Epithelial cell of prostate (primary cell): ENCODE measurements at places on chromosomes 4 and X.
A peak's percentile ranks its signal among the peaks of the same experiment; 100 is the strongest.

DNA sequence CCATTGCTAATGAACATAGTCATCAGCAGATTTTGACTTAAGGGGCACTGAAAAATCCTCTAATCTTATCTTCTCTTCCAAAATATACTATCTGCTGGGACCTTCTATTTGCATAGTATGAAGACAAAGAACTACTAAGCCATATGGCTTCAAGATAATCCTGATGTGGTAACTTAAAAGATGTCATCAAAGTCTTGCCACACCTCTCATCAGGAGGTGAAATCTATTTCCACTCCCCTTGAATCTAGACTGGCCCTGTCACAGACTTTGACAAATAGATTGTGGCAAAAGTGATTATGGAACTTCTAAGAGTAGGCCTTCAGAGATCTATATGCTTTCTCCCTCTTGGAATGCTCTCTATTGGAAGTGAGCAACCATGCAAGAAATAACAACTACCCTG, 27.3 kb upstream of the TET2 start:
- no peak for DNase-seq

DNA sequence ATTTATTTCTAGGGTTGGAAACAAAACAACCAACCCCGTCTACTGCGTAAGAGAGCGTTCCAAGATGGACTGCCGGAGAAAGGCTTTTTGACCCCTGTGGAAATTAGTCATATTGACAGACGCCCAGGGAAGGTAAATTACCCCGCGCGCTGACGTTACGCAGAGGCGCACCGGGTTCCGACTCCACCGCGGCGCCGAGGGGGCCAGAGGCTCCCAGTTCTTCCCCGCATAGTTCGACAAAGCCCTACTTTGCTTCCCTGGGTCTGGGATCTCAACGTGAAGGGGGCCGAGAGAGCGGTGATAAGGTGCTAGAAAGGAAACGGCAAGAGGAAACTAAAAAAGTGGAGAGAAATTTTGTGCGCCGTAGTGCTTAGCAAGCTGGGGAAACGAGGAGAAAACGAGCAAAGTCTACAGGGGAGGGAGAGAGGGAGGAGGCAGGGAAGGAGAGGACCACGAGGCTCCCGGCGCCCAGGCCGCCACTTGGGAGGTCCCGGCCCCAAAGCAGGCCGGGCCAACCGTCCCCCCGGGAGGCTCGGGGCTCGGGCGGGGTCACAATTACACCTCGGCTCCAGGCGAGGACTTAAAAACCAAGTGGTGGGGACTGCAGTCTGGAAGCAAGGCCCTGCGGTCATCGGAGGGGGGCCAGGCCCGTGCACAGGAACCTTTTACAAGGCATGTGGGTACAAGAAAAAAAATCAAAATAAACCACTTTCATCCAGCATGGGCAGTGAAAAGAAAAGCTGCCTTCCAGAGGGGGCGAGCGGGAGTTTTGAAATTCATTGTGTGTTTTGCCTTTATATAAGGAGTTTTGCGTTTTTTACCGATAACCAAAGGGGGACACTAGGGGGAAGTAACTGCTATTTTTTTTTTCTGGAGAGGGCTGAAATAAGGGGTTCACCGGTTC, 13.2 kb downstream of the HAND2 start:
- DNase-seq: no peak

- DNase-seq: no peak
These were observed 331.8 kb downstream of the DKK2 start for GRCh38 chr4:106704253-106704870.

DNA sequence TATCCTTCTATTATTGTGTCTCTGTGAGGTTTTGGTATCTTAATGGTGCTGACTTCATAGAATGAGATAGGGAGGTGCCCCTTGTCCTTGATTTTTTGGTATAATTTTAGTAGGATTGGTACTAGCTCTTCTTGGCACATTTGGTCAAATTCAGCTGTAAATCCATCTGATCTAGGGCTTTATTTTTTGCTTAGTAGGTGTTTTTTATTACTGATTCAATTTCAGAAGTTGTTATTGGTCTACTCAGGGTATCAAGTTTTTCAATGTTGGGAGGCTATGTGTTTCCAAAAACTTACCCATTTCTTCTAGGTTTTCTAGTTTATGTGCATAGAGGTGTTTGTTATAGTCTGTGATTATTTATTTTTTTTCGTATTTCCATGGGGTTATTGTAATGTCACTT, 103.3 kb downstream of the SH3BGRL start:
- DNase-seq: no peak

DNA sequence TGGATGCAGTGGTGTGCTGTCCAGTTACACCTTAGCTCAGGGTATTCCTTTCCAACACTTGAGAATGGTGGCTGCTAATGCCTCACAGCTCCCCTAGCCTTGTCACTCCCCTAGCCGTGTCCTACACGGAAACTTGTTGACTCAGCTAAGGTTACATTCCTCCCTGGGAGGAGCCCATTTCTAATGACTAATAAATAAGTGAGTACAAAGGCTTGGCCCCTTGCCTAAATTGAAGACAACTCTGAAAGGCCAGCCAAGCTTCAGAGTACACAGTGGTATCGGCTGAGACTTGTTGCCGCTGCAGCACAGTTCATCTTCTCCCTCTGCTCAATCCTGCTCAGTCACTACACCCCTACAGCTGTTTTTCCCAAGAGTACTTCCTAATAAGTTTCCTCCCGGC, 21.2 kb upstream of the SLC25A31 start:
- DNase-seq: peak; percentile 96

DNA sequence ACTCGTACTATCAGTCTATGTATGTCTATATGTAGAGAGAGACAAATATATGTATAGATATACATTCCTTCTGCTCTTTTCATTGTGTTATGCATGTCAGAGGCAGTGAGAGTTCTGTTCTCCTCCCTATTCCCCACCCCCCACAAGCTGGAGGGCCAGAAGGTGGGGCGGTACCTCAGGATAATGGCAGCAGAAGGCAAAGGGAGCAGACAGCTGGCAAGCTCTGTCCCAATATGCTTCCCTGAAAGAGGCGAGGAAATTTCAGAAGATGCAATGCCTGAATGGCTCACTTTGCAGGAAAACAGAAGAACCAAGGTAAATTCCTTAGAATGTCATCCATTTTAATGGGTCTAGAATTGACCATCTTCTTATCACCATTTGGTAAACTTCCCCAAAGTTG, 114.4 kb downstream of the NAA11 start:
- no peak for DNase-seq

GRCh38 chrX:9447906-9448305, 17.0 kb upstream of the TBL1X start:
- no peak for DNase-seq

- no peak for DNase-seq
These were observed 180.1 kb downstream of the DHX15 start for GRCh38 chr4:24404281-24404680.

GRCh38 chrX:106999002-106999975, 723 bp downstream of the MORC4 start:
- DNase-seq: no peak

DNA sequence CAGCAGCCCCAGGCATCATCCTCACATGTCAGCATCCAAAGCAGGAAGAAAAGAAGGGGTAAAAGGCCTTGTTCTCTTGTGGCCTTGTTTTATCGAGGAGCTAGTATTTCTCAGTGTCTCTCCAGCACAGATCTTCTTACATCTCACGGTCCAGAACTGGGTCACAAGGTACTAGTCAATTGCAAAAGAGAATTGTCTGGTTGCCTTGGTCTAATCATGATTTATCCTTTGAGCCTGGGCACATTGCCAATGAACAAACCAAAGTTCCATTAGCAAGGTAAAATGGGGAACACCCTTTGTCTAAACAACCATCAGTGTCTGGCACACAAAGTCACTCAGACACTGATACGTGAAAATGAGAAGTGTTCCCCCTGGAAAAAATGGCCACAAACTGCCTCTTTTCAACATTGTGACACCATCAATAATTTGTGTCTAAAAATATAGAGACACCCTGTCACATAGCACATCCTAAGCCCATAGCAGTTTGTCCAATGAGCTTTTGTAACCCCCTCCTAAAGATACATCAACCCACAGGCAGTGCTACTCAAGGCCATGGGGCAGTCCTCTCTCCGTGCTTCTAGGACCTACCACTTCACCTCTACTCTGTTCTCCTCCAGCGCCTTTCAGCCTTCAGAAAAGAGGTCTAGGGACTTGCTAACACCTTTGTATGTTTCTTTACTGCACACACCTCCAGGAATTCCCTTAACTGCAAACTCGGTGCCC, 534.4 kb downstream of the MID1IP1 start:
- DNase-seq: no peak

DNA sequence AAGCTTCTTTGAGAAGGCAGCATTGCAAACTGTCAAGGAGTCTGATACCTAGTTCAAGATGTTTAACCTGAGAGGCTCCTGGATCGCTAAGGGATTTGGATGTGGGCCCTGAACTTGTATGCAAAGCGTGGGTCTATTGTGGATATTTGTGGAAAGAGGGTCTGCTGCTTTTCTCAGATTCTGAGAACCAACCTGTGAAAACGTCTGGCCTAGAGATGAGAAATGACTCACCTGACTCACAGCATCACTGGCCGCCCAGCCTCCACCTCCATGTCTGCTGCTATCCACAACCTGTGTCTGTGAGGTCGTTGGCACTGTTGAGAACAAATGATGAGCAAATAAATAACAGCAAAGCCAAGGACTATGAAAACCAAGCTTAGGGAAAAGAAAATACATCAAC, 33.3 kb upstream of the PROM1 start:
- no peak for DNase-seq

GRCh38 chr4:8912506-8912905, 40.9 kb upstream of the HMX1 start:
- no peak for DNase-seq

GRCh38 chr4:7868892-7869471, 70.7 kb downstream of the AFAP1 start:
- no peak for DNase-seq

- no peak for DNase-seq
These were observed 1114.7 kb upstream of the PABPC4L start for GRCh38 chr4:135316266-135316779.

GRCh38 chr4:80812145-80812544, 218.4 kb upstream of the BMP3 start:
- DNase-seq: no peak

DNA sequence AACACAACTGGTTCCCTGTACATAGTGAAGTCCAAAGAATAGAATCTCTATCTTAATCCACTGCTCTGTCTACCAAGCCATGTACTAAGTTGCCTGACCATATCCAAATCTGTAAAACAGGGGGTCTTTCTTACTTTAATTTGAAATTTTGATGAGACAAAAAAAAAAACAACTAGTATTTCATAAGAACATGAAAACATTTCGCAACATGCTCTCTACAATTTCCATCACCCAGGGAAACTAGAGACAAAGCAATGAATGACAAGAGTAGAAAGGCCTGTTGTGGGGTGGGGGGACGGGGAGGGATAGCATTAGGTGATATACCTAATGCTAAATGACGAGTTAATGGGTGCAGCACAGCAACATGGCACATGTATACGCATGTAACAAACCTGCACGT, 279.9 kb downstream of the PPP3CA start:
- DNase-seq: no peak

DNA sequence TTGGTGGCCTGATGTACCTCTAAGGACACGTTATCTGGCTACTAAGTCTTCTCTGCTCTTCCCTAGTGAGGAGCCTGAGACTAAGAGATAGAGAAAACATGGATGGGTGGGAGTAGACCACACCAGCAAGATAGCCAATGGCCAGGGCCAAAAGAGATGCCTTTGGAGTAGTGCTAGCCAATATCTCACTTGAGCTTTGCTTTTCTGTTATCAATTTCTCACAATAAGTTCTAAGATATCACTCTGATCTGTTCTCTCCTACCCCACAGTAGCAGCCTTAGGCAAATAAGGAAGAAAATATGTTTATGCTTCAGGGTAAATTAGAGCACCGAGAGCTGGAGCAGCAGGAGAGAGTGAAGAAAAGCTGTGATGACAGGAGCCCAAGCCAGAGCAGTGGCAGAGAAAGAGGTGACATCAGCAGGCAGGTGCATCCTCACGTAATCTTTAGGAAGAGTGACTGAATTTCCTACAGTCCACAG, 343.9 kb upstream of the NOCT start:
- DNase-seq: no peak

- no peak for DNase-seq
These were observed 96.9 kb downstream of the CHRDL1 start for GRCh38 chrX:110698696-110699095.

DNA sequence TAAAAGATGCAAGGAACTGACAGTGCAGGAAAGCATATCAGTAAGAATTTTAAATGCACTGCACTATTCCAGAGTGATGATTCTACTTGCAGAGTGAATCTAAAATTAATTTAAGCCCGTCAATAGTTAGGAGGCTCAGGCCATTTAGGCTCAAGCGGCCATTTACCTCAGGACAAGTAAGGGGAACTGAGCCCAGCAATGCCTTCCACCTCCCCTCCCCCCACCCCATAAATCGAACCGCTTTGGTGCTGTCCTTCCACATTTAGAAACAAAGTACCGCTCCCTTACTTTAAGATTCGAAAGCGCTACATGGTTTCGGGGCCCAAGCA, 665 bp downstream of the RBM41 start:
- no peak for DNase-seq

DNA sequence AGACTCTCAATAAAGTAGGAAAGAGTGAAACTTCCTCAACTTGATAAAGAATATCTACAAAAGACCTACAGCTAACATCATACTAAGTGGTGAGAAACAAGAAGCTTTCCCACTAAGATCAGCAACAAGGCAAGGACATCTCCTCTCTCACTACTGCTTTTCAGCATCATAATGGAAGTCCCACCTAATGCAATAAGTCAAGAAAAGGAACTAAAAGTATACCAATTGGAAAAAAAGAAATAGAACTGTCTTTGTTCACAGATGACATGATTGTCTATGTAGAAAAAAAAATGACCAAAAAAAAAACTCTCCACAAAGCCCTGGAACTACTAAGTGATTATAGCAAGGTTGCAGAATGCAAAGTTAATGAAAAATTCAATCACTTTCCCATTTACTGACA, 25.1 kb upstream of the SH3RF1 start:
- no peak for DNase-seq

- DNase-seq: no peak
These were observed 103.3 kb upstream of the PCDH18 start for GRCh38 chr4:137635601-137636000.

DNA sequence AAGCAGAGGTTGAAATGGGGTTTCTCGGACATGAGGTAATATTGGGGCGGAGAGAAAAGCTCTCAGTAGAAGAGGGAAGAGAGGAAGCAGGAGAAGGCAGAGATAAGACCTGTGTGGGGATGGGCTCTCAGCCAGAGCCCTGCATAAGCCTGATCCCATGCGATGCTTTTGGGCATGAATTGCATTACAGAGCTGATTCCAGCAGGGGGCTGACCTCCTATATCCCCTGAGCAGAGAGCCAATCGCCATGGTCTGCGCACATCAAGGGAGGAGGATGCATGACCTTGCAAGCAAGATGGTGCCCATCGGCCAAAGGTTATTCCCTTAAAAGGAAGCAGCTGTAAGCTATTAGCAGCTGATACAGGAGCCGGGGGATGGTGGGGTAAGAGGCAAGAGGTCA, 7.6 kb downstream of the ANOS1 start:
- DNase-seq: no peak

GRCh38 chrX:37470711-37471110, 100.8 kb upstream of the LANCL3 start:
- DNase-seq: no peak

DNA sequence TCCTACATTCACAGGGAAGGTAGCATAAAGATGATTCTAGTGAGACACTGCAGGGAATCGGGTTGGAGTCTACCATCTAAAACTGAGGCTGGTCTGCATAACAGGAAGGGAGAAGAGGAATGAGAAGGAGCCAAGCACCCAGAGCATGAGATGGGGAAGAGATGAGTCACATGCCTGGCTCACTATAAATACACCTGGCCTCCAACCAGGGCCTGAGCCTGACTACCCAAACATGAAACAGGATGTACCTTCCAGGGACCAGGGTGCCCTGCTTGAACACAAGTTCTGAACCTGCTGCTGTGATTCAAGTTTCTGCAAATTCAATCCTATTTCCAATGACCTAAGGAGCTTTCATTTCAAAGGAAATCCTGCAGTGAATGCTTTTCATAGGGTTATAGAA, 24.9 kb downstream of the CD99L2 start:
- peak; percentile 12 for DNase-seq
